Cardiac muscle cell (in vitro differentiated cells and primary cell): ENCODE measurements at places on chromosomes 4 and X.

DNA sequence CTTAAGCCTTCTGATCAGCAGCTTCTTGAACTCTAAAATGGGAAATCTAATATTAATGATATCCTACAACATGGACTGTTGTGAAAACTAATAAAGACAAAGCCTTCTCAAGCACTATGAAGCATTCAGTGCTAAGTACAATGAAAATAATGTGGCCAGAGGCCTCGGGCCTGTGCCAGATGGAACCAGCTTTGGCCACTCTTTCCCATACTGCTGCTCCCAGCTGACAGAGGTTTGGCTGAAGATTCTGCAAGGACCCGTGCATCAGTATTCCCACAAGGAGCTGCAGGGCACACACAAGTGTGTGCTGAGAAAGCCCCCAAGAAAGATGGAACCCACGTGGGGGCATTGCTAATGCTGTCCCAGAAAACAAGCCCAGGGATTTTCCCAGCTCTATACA lies 60.5 kb upstream of the RPL34 start:
- H3K27ac ChIP-seq, result no peak overlapping the region
- no peaks in the 10 kb centered on the region for H3K4me1 ChIP-seq
- no peaks in the 10 kb centered on the region for H3K36me3 ChIP-seq
- H3K27me3 ChIP-seq, result no peaks in the 10 kb centered on the region
- no peak for DNase-seq
- no peak overlapping the region for H3K4me3 ChIP-seq

- peaks cover 33% of the 10 kb centered on the region for H3K4me1 ChIP-seq
- no peak overlapping the region for H3K27ac ChIP-seq
Measured at GRCh38 chrX:39911278-39911897, 186.4 kb downstream of the BCOR start.

DNA sequence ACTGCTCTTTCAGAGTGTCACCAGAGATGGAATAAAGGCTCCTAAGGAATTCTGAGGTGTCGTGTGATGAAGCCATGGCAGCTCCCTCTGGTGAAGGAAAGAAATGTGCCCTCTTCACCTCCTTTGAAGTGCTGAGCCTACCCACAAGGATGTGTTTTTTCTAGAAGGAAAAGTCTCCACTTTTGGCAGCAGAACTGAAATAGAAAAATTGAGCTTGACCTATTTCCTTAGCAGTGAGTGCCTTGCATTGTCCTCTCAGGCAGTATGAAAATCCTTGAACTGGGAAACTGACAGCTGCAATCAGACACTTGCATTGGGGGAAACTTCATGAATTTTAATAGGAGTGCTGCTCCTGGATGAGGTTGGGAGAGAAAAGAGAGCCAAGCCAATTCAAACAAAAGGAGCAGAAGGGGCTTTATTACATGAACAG lies 95.2 kb downstream of the DCLK2 start:
- H3K4me3 ChIP-seq, result no peak overlapping the region
- H3K27me3 ChIP-seq, result no peaks in the 10 kb centered on the region
- H3K36me3 ChIP-seq, result no peaks in the 10 kb centered on the region
- peak overlapping the region; percentile 8 for H3K27ac ChIP-seq
- DNase-seq, result no peak

- no peaks in the 10 kb centered on the region for H3K36me3 ChIP-seq
- H3K4me1 ChIP-seq, result no peaks in the 10 kb centered on the region
- no peaks in the 10 kb centered on the region for H3K27me3 ChIP-seq
- DNase-seq, result no peak
Measured at GRCh38 chrX:10310511-10310910, 153.7 kb downstream of the CLCN4 start.

GRCh38 chrX:6568031-6568430 lies 33.1 kb upstream of the VCX3A start:
- H3K4me1 ChIP-seq, result no peaks in the 10 kb centered on the region
- no peak overlapping the region for H3K27ac ChIP-seq
- no peaks in the 10 kb centered on the region for H3K27me3 ChIP-seq
- DNase-seq, result no peak

DNA sequence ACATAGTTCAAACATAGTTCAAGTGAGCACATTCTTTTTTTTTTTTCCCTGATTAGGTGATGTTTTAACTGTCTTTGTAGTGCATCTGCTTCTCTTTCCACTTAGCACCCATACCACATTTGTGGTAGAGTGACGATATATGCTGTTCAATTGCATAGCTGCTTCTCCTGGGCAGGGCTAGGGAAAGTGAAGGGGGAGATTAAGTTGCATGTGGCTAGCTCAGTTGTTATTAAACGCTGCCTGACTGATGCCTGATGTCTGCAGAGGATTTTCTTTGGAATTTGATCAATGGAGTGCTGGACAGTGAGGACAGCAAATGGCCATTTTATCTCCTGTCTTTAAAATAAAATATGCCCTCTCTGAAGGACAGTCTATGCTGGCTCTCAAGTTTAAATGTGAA lies 63.7 kb downstream of the ANK2 start:
- no peaks in the 10 kb centered on the region for H3K4me1 ChIP-seq
- no peak overlapping the region for H3K27ac ChIP-seq
- H3K36me3 ChIP-seq, result no peaks in the 10 kb centered on the region

DNA sequence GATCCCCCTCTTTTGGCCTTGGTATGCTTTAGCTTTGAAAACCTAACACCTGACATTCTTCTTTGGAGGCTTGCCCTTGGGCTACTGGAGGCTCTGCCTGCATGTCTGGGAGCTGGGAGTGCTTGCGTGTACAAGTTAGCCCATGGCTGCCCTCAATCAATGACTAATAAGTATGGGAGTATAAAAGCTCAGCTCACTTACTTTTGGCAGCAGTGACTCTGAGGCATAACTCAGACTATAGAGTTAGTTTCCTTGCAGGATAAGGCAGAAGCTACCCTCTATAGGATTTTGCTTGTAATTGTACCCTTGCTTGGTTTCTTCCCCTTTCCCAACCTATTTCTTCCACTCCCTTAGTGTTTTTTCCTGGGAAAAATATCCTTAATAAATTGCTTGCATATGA lies 247.9 kb downstream of the PPP1R2C start:
- H3K36me3 ChIP-seq, result no peaks in the 10 kb centered on the region
- no peak overlapping the region for H3K4me3 ChIP-seq
- peak; percentile 62 for DNase-seq

DNA sequence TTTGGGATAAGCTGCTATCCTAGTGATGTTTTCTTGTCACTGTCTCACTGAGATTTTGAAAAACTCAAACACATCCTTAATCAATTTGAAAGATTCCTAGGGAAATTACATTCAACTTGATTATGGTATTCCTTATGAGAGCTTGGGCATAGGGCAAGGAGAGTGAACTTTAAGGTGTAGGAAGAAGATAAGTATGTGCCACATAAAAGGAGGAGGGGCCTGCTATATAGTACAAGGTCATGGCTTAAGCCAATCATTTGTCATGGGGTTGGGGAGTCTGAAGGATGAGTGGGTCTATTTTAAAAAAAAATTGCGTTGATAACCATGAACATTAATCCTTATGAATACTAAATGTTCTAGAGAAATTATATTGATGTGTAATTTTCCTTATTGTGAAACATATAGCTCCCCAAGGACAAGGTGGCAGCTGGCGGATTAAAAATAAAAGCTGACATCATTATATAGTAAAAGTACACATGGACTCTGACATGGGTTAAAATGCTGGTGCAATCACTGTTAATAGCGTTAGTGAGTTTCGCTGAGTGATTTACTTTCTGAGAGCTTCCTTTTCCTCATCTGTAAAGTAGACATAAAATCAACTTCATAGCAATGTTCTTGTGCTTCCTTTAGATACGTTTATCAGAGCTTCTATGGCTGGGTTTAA lies 17.4 kb downstream of the GALNT7 start:
- H3K4me3 ChIP-seq, result no peak overlapping the region
- peaks cover 12% of the 10 kb centered on the region for H3K4me1 ChIP-seq
- H3K27ac ChIP-seq, result no peak overlapping the region
- H3K27me3 ChIP-seq, result no peaks in the 10 kb centered on the region
